ENCODE measurements at places on chromosomes 5 and 9.

DNA sequence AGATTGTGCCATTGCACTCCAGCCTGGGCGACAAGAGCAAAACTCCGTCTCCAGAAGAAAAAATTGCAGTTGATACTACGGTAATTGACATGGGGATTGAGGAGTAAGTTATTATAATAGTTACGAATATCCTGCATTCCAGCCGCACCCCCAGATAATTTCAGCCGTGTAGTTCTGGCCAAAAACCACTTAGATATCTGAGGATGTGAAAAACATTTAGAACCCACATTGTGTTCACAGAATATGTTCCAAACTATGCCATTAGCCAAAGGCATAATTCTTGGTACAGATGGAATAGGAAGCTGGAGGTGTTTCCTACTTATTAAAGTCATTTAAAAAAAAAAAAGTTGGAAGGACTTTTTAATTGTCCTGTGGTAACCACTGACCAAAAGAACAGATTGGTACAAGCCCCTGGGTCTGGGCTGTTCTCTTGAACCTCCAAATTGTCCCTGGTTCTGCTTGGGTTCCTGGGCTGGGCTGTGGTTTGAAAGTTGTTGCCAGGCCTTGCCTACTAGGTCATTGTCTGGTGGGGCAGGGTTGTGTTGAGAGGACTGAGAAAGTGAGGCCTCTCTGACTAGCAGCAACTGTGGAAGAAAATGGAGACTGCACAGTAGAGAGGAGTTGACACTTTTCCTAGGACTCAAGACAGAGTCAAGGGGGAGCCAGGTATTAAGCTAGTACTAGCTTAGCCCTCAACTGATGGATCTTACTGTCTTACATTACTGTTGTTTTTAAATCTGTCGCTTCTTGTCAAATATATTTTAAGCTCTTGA is 198.8 kb downstream of the NR3C1 start:
- DNase-seq, result no peak

- no peak for DNase-seq
Measured at GRCh38 chr9:135739271-135740220, 37.6 kb downstream of the KCNT1 start.

- DNase-seq, result no peak
Measured at GRCh38 chr9:95078511-95078910, 239.0 kb downstream of the FANCC start.

- DNase-seq, result no peak
Measured at GRCh38 chr5:37751227-37751626, 88.6 kb downstream of the GDNF start.

DNA sequence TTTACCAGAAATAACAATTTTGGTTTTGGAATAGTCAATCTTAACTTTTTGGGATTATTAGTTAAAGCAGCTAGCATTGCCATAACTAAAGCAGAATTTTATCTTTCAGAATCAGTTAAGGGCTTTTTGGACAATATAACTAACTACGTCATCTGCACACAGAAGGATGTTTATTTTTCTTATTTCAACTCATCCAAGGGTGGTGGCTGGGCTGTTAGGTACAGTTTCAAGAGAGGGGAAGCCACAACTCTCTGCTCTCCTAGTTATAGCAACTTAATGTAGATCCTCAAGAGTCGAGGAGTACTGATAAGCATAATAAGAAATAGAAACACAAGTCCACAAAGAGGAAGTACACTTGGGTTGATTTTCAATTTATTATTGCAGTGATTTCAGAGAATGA is 65.6 kb downstream of the ANKRD55 start:
- DNase-seq, result no peak

DNA sequence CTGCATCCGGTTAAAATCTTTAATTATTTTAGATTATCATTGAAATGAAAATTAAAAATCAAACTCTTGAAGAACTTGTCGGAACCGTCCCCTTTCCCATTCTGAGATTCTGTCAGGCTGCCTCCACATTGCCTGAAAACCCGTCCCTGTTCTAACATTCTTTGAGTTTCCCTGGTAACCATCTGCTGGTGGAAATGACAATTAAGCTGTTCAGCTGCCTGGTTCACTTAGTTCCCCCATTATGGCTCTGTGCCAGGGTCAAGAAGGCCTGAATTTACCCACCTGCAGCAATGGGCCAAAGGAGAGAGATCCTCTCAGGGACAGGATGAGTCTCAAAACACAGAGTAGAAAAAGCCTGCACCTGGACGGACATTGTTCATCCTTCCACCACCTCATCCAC is 11.8 kb upstream of the TCOF1 start:
- DNase-seq, result no peak

GRCh38 chr5:24368115-24368514 is 276.7 kb downstream of the CDH10 start:
- DNase-seq, result no peak

GRCh38 chr5:81533629-81534405 is 139.9 kb upstream of the ACOT12 start:
- no peak for DNase-seq

DNA sequence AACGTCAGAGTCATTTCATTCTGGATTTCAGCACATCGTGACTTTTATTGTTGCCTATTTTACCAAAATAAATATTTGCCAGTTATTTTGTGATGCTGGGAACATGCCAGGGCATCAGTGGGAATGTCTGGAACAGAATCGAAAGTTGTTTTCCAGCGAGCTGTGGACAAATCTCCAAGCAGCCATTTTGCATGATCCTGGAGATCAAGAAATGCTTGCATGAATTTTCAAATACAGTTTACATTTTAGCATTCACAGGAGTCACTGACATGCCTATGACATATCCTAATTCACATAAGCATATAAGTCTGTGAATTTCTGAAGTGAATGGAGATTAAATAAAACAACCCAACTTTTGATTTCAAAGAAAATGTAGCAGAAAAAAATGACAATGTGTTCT is 119.4 kb downstream of the VCAN start:
- DNase-seq, result no peak

DNA sequence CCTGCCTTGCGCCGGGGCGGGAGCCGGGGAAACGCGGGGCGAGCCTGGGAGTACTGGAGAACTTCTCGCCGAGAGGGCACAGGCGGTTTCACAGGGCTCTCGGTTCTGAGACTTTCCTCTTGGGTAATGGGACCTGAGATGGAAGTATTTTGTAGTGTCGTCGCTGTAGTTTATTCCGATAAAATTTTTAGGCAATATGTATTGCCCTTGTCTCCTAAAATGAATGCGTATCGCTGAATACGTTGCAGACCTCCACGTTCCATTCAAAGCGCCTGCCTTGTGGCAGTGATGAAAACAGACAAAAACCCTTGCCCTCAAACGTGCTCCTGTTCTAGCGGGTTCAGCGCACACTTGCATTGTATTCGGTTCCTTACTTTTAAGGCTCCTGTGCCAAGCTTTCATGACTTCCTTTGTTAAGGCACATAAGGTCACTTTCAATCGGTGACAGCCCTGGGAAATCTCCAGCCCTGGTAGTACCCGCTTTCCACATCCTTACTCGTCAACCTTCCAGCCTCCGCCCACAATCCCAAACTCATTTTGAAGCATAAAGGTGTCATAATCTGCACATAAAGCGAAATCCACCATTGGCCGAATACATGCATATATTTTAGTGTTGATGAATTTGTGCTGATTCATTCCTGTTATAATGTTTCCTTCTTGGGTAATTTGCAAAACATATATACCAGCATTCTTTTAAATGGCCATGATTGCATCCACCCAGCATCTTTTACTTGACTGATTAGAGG is 694 bp downstream of the RMI1 start:
- no peak for DNase-seq

DNA sequence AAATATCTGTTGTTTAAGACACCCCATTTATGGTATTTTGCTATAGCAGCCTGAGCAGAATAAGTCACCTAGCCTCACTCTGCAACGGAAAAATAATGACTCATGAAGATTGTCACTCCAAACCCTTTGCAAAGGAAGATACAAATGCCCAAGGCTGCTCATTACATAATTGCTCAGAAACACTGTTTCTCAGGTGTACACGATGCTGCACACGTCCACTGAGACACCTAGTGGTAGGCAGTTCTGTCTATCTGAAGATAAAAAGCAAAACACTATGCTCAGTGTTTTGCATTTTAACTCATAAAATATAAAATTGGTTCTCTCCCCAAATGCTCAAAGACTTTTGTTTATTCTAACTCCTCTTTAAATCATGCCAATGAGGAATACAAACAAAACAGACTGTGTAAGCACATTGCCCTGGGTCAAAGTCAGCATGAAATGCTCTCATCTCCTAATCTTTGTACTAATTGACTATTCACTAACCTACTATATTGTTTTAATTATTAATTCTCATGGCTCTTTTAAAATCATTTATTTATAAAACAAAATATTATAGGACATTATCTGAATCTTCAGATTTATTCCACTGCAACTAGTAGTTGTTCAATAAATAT is 7.7 kb upstream of the TSLP start:
- no peak for DNase-seq

- no peak for DNase-seq
Measured at GRCh38 chr5:41193456-41194205, 19.7 kb downstream of the C6 start.

GRCh38 chr5:173324115-173325001 is 3.9 kb downstream of the STC2 start:
- no peak for DNase-seq

DNA sequence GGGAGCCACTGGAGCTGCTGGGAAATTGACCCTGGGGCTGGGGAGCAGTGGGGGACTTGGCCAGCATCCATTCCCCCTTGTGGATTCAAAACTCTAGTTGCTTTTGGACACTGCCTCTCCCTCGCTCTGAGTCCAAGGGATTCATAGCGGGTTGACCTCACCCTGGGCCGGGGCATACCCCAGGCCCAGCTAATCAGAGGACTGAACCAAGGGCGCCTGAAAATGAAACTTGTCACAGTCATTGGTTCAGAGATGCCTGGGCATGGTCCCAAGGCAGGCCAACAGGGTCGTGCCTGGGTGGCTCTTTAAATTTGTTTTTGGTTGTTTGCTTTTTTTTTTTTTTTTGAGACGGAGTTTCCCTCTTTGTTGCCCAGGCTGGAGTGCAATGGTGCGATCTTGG is 22.6 kb downstream of the STK10 start:
- DNase-seq, result no peak

DNA sequence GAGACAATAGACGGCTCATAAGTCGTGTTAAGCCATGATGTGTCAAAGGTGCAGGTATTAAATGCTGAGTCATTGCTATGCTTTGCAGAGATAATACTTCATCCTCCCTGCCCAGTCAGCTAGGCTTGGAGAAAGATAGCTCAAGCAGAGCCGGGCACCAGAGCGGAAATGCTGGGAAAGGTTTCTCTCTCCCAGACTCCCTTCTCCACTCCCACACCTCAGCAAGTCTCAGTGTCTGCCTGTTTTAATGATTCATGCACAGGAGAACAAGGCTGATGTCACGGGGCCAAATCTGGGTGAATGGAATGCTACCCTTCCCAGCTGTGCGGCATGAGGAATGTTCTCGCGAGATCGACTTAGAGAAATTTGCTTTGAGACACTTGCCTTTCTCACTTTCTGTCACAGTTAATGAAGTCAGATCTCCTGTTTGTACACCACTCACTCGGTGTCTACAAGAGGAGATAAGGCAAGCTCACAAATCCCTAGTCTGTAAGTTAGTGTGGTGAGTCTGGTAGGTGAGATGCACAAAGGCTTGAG is 204.4 kb downstream of the EFNA5 start:
- no peak for DNase-seq

DNA sequence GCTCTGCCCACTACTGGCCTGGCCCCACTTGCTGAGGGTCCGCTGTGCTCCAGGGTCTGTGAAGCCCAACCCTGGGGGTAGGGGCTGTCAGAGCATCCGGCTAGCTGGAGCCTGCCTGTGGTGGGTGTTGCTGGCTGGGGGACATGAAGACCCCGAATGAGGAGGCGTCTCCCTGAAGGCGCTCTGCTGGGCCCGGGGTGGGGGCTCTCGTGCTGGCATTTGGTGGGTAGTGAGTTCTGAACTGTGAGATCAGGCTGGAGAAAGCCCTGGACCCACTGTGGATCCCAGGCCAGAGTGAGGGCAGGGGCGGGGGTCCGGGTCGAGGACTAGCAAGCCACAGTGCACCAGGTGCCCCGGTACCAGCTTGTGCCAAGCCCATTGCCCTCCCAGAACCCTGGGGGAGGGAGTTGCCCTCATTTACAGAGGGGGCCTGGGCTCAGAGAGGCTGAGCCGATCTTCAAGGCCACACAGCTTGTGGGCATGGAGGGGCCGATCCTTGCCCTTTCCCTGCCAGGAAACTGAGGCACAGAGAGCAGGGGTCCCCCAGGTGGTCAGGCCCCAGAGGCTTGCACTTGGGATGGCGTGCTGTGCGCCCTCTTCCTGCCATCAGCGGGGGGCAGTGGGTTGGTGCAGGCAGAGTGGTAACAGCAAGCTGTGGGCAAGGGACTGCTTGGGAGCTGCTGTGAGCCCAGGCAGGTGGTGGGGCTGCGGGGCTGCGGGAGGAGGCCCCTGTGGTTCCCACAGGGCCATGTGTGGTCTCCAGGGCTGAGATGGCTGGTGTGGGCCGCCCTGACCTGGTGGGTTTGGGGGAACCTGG is 15.9 kb downstream of the RXRA start:
- no peak for DNase-seq

- no peak for DNase-seq
Measured at GRCh38 chr5:178304761-178305645, 72.4 kb upstream of the PHYKPL start.

- no peak for DNase-seq
Measured at GRCh38 chr9:121252104-121252851, 15.7 kb upstream of the GSN start.

GRCh38 chr5:147674411-147674810 is 108.1 kb downstream of the JAKMIP2 start:
- DNase-seq, result no peak

GRCh38 chr5:78405829-78406750 is 45.7 kb downstream of the SCAMP1 start:
- no peak for DNase-seq

GRCh38 chr5:756865-757345 is 27.6 kb downstream of the ZDHHC11B start:
- peak; percentile 1 for DNase-seq

- no peak for DNase-seq
Measured at GRCh38 chr9:110591526-110591925, 12.0 kb upstream of the SVEP1 start.

- DNase-seq, result no peak
Measured at GRCh38 chr5:91816681-91817080, 433.6 kb upstream of the ARRDC3 start.

DNA sequence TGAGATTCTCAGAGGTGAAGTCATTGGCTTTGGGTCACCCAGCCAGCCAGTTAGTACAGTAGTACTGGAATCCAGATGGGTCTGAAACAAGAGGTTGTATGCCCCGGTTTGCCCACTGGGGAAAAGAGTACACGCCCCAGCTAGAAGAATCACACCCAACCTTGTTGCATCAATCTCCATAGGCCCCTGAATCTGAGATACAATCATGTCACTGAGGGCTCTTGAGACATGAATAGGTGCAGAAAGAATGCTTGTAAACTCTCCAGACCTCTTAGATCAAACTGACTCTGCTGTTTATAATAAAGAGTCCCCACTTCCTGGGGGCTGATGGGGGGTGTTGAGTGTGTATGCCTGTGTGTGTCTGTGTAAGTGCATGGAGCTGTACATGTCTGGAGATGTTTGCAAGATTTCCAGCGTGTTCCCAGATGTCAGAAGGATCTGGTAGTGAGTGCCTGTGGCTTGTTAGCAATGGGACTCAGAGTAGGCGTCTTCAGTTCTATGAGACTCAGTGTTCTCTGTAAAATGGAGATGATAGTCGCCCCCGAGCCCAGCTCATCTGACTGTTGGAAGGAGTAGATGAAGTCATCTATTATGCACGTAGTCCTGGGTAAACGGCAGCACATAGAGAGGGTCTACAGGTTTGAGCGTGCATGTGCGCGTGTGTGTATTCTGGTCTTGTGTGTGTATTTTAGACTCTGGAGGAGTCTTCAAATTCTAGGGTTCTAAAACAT is 48.2 kb downstream of the COL27A1 start:
- no peak for DNase-seq

Data from stimulated activated CD4-positive, alpha-beta T cell treated with anti-CD3 and anti-CD28 coated beads, Interleukin-4, amount 100 ng/mL, for 4 hours (primary cell).